Stimulated activated CD8-positive, alpha-beta memory T cell treated with anti-CD3 and anti-CD28 coated beads, Interleukin-2, amount 100 ng/mL, for 1 hour (primary cell): ENCODE measurements at places on chromosomes 5 and 9.

GRCh38 chr5:102722931-102723330 lies 32.2 kb upstream of the PAM start:
- no peak for DNase-seq

DNA sequence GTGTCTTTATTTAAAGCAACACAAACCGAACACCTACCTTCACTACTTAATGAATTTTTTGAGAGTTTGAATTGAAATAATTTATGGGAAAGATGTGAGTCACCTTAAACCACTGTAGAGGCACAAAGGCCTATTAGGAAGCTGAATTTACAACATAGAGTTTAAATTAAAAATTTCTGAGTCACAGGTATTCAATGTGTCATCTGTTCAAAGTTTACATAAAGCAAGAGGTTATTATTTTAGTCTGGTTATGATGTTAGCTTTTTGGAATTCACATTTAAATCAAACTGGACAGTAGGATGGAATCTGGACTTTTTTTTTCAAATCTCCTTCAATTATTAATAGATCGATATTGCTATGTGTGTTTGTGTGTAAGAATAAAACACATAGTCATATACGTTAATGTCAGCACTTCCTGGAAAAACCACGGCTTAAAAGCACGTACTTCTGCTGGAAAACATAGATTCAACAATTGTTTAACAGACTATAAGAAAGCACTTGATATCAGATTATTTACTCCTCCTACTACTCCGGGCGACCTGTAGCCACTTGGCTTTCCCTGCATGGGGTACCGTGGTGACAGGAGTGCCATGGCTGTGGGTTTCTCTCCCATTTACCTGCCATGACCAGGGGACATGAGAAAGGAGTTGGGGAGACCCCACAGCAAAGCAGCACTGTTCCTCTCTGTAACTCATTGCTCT lies 638.6 kb downstream of the SEMA5A start:
- no peak for DNase-seq

DNA sequence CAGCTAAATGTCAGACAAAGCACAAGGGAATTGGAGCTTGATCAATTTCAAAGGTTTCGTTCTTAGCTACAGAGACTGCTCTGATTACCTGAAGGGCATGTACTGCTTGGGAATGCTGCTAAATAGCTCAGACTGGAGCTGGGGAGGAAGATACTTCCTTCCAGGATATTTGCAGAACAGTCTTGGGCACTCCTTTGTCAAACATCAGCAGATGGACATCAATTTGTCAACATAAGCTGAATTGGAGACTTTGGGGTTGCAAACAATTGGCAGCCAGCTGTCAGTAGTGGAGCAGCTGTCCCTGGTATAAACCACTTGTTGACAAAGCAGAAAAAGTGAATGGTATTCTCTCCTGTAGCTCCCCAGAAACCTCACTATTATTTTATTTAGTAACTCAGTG lies 182.0 kb downstream of the CCDC192 start:
- DNase-seq = no peak

DNA sequence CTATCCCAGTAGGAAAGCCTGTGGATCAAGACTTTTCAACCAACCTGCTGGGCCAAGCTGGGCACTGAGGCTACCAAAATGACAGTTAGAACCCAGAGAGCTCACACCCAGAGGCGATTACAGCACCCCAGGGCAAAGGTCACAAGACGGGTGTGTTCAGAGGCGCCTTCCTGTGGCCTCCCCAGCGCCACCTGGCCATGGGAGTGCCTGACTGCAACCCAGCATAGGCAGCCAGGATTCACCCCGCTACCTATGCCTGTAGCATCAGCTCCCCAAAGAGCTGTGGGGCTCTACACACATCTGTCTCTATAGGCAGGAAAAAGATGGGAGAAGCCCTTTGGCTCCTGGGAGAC lies 33.5 kb downstream of the PDGFRB start:
- DNase-seq = no peak

DNA sequence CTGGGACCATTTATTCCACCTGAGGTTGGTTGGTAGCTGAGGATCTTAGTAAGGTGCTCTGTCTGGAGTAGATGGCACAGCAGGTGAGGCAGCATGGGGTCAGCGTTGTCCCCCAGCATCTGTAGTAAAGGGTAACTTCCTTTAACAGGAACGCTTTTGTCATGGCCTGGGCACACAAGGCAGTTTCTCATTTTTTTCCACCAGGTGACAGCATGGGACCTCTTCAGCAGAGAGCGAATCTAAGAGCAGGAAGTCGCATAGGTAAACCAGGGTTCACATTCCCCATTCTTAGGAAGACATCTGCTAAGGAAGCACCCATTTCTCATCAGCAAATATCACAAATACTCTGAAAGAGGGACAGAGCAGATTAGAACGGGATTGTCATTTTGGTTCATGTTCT lies 56.5 kb downstream of the GPR107 start:
- DNase-seq = no peak

DNA sequence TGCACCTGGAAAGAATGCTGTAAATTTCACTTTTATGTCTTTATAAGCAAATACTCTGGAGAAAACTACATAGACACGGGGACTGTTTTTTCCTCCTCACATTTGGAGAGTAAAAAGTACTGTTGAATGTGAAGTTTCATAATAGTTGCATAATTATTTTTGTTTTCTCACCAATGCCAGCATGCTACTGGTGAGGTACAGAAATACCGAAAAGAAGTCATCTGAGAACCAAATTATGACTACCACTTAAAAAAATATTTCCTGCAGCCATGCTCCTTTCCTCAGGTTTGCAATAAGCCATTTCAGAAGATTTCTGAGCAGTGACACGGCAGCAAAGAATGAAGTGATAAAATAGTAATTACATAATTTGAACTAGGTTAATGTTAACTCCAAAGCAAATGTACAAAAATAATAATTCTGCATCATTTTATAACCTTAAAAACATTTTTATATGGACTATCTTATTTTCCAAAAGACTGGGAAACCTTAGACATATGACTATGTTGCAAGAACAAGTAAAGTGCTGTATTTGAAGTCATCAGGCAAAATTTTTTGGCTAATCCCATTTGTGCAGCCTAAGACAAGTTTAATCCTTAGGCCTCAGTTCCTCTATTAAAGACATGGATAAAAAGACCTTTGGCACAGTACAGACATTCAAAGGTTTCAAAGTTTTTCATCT lies 144.7 kb downstream of the PCSK1 start:
- no peak for DNase-seq

GRCh38 chr9:96391021-96391765 lies 7.7 kb upstream of the SLC35D2 start:
- DNase-seq = no peak

- DNase-seq = no peak
These were observed at the start of gene DIPK1B for GRCh38 chr9:136711751-136712689. Gene DIPK1B (plus strand): TSS chr9:136712572. CDS start chr9:136712666, 94 bp downstream.

GRCh38 chr5:79878721-79879336 lies 112.2 kb downstream of the MTX3 start:
- no peak for DNase-seq

GRCh38 chr5:55022450-55022849 lies 1.6 kb upstream of the GZMK start:
- no peak for DNase-seq

DNA sequence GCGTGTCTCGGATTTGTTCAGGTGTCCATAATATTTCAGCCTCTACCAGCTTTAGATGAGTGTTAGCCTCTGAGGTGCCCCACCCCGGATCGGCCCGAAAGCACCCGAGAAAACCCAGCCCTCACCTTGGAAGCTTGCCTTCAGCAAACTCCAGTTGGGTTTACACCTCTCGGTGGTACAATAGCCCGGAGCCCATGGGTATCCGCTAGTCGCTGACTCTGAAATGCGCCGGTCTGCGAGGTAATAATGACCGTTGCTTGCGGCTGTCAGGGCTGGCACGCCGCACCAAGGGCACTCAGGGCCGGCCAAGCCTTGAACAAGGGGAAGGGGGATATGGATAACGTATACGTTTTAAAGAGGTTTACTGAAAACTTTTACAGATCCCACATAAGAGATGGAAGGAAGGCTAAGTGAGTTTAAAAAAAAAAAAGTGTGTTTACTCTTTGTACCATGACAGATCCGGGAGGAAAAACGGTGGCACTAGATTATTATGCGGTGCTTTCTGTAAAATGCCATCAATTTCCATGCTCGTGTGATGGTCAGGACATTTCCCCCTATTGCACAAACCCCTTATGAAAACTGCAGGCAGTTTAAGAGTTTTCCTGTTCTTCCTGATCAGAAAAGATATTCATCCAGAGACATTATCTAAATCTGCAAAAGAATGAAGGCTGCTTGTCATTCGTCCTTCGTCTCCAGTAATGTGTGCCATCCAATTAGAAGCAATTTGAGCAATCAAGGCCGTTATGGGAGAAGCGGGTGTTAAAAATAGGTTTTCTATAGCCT lies 124.2 kb downstream of the TMEM161B start:
- DNase-seq = no peak

- DNase-seq = no peak
These were observed 20.7 kb downstream of the FBXL17 start for GRCh38 chr5:108361239-108361638.

DNA sequence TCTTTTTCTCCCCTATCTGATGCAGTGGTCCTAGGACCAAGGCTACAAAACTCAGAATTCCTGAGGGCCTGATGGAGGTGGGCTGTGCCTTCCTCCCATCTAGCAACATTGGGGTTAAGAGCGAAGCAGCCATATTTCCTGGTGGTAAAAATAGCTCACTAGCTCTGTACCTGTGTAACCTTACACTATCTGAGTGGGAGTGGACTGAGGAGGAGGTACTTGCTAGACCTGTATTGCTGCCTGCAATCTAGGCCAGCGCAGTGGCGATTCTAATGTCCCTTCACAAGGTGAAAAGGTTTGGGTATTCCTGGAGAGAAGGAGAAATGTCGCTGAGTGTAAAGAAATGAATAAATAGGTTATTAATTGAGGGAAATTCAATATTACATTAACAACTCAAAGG lies 80.2 kb upstream of the LIFR start:
- no peak for DNase-seq

- no peak for DNase-seq
These were observed 234.9 kb upstream of the DAP start for GRCh38 chr5:10995891-10996290.

DNA sequence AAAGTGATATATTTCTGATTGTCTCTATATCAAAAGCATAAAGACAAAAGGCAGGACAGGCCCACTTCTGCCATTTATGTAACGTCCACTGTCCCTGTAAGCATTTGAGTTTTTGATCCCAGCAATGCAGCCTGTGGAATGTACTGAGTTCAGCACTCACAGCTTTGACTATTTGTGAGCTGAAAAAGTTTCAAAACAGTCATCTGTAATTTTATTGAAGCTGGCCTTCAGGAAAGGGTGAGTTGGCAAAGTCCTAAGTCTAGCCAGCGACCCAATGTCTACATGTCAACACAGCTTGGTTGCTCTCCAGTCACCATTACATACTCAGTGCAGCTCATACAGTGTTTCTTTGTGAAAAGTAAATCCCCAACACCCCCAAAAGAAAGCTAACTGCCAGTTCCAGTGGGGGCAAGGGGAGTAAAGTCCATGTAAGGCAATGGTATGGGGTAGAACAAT lies 9.7 kb downstream of the LIFR start:
- DNase-seq = no peak
